ENCODE measurements at places on chromosomes 7 and 10.

DNA sequence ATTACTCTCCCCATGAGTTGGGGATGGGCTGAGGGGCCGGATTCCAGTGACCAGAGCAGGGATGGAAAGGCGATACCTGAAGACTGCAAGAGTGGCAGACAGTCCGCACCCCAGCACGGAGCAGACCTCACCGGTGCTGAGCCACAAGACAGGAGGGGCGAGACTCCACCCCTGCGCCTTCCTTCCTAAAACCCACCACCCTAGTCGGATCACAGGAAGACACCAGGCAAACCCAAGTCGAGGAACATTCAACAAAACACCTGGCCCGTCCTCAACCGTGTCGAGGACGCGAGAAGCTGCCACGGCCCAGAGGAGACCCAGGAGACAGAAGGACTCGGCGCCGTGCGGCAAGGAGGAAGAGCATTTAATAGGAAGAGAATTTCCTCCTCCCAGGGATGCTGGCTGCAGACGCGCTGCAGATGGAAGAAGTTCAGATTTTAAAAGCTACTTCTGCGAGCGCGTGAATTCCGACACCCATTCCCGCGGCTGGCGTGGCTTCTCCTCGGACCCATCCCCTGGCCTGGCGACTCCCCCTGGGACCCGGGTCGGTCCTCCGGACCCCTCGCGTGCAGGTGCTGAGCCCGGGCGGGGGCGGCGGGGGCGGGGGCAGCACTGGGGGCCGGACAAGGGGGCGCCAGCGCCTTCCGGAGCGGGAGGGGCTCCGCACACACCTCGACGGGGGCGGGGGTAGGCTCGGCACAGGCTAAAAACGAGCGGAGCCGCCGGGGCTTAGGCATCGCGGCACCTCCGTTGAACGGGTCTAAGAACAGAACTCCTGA, 563 bp upstream of the UTF1 start:
- DNase-seq = peak; percentile 73

GRCh38 chr10:84820596-84820995, 492.2 kb downstream of the CCSER2 start:
- DNase-seq = no peak

DNA sequence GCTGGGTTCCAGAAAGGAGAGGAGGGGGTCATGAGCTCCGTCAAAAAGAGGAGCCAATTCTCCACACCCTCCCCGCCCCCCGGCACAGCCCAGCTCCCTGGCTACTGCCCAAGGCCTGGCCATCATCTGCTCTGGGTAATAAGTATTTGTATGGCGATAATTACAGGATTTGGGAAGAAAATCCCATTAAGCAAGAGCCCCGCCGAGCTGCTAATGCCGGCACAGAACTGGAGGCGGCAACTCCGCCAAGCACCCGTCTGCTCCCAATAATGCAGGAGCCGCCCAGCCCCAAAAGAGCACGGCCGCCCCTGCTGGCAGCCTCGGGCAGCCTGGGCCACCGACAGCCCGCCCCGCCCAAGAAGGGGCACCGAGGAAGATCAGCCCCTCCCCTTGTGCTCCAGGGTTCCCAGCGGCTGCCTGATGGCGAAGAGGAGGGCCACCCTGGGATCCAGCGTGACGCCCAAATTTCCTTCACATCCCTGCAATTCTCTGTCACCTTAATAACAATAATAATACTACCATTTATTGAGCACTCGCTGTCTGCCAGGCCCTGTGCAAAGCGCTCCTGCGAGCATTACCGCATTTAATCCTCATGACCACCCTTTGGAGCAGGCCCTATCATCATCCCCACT, 5.9 kb downstream of the SLIT1 start:
- peak; percentile 92 for DNase-seq

DNA sequence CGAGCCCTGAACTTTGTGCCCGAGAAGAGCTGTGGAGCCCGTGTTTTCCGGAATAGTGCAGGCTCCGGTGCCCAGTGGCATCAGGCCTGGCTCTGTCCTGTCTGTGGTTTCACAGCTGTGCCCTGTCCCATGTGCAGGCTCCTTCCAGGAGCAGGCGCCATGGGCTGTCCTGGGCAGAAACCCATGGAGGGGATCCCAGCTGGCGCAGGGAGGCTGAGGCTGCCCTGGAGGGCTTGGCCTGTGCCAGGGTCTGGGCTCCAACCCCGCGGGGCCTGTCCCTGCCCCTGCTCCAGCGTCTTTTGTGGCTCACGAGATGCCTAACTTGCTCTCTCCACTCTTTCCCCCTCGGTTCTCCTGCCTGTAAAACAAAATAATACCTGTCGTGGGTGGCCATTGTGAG, 23.3 kb upstream of the CRHR2 start:
- no peak for DNase-seq

DNA sequence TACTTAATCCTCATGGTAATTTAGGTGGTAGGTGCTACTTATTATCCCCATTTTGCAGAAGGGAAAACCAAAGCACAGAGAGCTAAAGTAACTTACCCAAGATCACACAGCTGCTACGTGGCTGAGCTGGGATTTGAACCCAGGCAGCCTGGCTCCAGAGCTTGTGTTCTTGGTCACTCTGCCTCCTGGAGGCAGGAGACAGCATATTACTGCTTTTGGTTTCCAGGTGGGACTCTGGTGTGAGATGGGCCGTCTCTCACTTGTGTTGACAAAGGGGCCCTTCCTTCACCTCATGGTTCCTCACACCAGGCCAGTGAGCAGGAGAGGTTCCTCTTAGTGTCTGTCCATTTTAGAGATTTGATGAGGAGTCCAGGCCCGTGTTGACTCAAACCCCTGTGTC, 79.8 kb upstream of the PPIF start:
- no peak for DNase-seq

GRCh38 chr7:155338632-155339320, 41.1 kb downstream of the INSIG1 start:
- no peak for DNase-seq

- peak; percentile 84 for DNase-seq
These were observed 354 bp upstream of the FERD3L start for GRCh38 chr7:19145434-19146115.

GRCh38 chr10:35992107-35992506, 350.0 kb upstream of the FZD8 start:
- DNase-seq = no peak

GRCh38 chr7:108087778-108088177, 42.4 kb downstream of the LAMB4 start:
- DNase-seq = no peak

- DNase-seq = peak; percentile 16
These were observed 93.8 kb upstream of the MEOX2 start for GRCh38 chr7:15780271-15780670.

DNA sequence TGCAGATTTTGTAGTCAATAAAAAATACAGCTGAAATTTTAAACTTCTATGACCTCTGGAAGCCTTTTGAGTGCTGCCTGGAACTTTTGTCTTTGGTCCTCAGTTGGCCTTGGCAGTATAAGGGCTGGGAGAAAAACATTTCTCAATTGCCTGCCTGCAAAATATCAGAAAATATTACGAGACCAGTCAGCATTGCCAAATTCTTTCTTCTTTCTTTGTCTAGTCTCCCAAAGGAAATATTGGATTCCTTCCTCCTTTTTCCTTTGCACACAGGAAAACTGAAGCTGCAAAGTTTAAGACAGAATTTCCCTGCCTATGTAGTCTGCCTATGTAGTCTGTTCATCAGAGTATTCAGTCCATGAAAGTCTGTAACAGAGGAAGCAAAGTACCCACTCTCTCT, 95.9 kb downstream of the CHRM2 start:
- DNase-seq = no peak

DNA sequence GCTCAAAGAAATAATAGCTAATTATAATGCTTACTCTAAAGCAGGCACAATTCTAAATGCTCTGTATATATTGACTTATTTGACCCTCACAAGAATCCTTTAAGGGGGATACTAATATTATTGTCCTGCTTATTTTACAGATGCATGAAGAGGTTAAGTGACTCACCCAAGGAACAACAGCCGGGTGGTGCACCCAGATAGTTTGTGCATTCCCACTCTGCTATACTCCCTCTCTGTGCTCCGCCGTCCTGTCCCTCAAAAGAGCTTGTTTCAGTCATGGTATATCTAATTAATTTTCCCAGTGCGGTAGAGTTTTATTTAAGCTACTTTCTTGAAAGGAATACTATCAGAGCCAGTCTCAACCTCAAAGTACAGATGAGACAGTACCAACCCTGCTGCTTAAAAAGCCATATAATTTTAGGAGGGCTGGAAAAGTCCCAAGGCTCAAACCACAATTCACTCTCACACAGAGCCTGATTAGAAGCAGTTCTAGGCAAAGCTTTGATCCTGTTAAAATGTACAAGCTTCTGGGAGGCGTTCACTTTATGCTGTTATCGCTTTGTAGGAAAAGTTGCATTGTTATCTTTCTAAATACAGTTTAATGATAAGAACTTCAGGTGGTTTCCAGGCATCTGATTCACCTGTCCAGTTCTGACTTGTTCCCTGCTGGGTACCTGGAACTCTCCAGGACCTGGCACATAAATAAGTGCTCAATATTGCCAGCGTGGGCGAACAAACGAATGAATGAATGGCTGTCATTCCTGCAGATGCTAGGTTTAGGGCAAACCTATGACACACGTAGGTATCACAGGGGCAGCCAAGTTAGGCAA, 261.5 kb upstream of the KLF14 start:
- DNase-seq = no peak

- DNase-seq = no peak
These were observed 271.5 kb upstream of the AOAH start for GRCh38 chr7:36995776-36996175.

Data from GM23338 (cell line).